ENCODE measurements at places on chromosomes 3 and 15.

DNA sequence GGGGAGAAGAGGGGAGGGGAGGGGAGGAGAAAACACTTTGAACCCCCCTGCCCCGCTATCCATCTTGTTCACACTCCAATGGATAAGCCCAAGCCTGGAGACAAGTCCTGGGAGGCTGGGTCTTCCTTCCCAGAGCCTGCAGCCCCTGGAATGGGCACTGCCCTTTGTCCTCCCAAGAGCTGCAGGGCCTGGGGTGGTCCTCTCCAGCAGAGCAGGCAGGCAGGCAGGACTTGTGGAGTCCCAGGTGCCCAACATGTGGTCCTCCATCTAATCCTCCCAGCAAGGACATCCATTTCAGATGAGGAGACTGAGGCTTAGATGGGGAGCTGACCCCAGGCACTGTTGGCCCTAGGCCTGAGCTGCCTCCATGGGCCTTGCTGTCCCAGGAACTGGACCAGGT lies 10.4 kb upstream of the MESP2 start:
- DNase-seq: no peak

GRCh38 chr3:185552358-185552877 lies at the start of gene LIPH:
Gene LIPH (minus strand): TSS chr3:185552588. CDS start chr3:185552471, 117 bp downstream.
- DNase-seq: no peak

DNA sequence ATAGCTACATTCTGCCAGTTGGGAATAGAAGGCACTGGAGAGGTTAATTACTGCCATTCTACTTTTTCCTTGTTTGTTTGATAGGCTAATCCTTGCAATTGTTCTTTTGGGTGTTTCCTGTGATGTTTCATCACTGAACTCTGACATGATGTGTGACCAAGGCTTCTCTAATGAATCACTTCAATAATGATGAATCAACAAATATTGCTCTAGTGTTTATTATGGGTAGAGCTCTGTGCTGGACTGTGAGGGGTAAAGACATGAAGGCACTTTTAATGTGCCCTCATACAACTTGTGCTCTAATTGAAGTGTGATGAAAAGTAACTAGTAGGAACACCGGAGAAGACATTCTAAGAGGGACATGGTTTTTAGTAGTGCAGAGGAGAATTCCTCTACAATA lies 233.6 kb downstream of the WDR72 start:
- no peak for DNase-seq

DNA sequence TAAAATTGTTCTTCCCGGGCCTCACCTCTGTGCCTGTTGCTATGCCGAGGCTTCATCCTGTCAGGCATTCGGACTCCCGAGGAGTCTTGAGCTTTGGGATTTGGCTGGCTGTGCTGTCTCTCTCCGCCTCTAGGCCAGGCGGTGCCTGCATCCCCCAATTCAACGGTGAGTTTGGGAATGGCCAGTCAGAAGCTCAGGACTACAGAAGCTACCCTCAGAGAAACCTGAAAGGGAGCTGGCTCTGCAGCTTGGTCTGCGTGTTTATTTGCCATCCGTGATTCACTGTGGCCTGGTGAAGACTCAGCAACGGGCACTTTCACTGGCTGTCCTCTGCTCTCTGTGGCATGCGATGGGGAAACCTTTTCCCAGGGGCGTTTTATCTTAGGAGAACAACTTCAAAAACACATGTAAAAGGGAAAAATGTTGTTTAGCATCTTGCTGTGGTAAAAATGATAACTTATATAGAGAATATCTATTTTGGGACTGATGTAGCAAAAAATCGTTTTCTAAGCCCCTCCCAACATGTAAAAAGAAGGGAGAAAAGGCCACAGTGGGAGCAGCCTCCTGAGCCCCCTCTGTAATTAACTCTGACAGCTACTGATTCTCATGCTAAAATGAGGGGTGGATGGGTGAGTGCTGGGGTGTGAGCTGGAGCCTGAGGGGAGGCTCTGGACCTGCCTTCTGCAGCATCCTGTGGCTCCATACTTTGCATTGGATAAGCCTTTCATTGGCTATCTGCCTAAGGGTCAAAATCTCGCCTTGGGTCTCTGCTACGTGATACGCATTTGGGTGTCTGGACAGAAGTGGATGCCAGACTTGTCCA lies 103.4 kb upstream of the KLHL25 start:
- no peak for DNase-seq

- DNase-seq: no peak
Measured at GRCh38 chr3:180409883-180410282, 192.1 kb upstream of the TTC14 start.
